Glutamatergic neuron (in vitro differentiated cells): ENCODE measurements at places on chromosomes 16 and 17. TPM values are rescaled to one million over a fixed set of nuclear protein-coding genes. Genes with fewer than 3 reads are reported as not detected.

DNA sequence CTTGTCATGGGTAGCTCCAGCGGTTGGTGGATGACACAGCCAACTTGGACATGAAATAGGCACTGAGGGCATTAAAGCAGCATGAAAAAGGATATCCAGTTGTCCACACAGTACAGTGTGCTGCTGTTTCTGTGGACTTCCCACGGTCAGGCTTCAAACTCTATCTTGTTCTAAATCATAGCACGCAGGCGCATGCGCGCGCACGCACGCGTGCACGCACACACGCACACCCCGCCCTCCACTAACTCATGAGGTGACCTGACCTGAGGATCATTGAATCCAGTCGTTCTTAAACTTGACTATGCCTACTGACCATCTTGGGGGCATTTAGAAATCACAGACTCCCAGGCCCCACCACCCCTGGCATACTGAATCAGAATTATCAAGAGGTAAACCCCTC lies 361.4 kb downstream of the CA10 start:
- peaks cover 4% of the 10 kb centered on the region for H3K27me3 ChIP-seq
- H3K4me3 ChIP-seq = no peak overlapping the region
- no peak for DNase-seq
- H3K36me3 ChIP-seq = no peaks in the 10 kb centered on the region
- peaks cover 35% of the 10 kb centered on the region for H3K4me1 ChIP-seq
- no peak overlapping the region for H3K27ac ChIP-seq

DNA sequence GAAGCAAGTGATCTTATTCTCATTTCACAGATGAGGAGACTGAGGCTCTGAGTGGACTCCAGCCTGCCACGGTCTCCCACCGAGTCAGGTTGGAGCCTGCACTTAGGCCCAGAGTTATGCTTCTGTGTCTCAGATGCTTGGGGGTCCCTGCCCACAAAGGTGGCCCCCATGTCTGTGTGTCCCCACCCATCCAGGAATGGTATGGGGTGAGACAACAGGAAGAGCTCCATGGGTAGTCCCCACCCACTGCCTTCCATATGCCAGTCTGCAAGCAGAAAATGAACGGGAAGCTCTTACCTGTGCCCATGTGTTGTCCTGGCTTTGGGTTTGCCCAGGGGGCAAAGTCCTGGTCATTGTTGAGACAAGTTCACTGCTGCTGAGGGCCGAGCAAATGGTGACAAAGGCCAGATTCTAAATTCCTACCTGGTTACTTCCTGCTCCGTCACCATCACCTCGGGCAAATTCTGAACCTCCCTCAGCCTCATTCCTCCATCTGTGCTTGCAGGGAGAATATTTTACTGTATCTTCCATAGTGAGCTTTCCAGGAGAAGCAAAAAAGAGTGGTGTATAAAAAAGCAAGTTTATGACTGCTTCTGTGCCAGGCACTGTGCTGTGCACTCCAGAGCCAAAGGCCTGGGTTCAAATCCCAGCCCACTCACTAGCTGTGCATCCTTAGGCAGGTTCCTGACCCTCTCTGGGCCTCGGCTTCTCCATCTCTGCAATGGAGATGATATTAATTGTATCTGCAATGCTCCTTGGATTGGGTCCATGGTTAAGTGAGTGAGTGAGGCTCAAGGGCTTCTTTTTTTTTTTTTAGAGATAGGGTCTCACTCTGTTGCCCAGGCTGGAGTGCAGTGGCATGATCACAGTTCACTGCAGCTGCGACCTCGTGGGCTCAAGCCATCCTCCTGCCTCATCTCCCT lies 9.3 kb downstream of the IL4R start:
- H3K27me3 ChIP-seq = no peaks in the 10 kb centered on the region
- DNase-seq = no peak
- no peaks in the 10 kb centered on the region for H3K36me3 ChIP-seq
- H3K4me1 ChIP-seq = peaks cover 4% of the 10 kb centered on the region

GRCh38 chr17:7174603-7175326 lies 4.4 kb downstream of the ASGR1 start:
- peaks cover 7% of the 10 kb centered on the region for H3K4me1 ChIP-seq
- peaks cover 7% of the 10 kb centered on the region for H3K27me3 ChIP-seq
- no peak for DNase-seq
- no peak overlapping the region for H3K27ac ChIP-seq

DNA sequence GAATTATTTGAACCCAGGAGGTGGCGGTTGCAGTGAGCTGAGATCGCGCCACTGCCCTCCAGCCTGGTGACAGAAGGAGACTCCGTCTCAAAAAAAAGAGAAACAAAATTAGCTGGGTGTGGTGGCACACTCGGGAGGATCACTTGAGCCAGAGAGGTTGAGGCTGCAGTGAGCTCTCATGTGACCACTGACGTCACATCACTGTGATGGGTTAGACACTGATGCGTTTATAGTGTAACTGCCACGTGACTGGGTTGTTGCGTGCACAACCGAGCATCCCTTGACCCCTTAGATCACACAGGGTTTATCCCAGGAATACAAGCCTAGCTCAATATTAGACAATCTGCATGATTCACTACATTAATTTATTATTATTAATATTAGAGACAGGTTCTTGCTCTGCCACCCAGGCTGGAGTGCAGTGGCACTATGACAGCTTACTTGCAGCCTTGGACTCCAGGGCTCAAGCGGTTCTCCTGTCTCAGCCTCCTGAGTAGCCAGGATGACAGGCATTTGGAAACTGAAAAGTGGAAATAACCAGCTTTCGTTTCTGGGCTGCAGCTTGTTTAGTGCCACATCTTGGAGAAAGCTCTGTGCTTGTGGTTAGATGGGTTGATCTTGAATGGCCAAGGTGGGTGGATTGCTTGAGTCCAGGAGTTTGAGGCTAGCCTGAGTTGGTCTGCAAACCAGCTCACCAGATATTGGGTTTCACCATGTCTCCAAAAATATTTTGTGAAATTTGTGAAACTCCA lies 26.4 kb upstream of the ABR start:
- DNase-seq = no peak
- H3K36me3 ChIP-seq = no peaks in the 10 kb centered on the region
- H3K4me3 ChIP-seq = no peak overlapping the region

DNA sequence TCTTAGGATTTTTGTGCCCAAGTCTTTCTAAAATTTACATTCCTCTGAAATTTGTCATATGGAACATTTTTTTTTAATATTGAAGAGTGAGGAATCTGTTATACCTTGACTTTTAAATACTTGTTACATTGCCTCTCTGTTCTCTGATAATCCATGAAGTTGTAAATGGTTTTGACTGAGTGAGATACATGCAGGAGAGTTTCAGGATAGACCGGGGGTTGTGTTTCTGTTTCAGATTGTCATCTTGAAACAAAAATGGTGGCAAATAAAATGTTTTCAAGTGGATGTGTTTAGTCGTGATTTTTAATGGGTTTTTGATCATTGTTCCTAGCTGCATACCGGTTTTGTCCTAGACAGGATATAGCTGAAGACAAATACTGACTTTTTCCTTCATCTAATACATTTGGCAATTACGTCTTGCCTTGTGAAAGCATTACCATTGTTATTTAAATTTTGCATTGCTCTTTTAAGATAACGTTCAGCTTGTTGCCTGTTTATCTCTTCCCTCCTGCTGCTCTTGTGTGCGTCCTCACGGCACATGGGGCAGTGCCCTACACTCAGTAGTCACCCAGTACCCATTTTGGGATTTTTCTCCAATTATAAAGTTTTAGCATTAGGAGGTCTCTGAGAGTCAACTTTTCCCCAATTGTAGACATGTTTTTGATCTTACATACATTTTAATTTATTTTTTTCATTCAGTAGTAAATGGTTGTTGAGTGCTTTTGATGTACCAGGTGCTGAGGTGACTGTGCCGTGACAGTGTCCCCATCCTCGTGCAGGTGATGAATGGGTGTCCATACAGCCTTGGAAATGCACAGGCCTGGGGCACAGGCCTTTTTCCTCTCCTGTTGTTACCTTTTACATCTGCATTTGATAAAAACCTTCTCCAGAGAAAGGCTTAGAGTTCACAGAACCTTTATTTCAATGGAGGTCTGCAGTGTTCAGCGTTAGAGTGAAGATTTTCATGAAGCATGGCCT lies 169.9 kb downstream of the MSI2 start:
- no peaks in the 10 kb centered on the region for H3K27me3 ChIP-seq
- peak overlapping the region; percentile 17 for H3K27ac ChIP-seq
- no peak overlapping the region for H3K4me3 ChIP-seq
- H3K36me3 ChIP-seq = no peaks in the 10 kb centered on the region

DNA sequence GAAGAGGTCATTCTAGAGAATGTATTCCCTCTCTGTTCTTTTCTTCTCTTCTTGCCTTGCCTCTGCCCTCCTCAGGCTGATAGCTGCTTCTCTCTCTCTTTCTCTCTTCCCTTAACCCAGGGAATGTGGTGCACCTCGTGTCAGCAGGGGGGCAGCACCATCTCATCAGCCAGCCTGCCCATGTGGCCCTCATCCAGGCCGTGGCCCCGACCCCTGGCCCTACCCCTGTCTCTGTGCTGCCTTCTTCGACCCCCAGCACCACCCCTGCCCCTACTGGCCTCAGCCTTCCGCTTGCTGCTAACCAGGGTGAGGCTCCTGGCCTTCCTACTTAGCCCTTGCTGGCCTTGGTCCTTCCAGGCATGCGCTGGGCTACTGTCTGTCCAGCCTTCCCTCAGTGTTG lies 23.5 kb downstream of the SRCAP start:
- DNase-seq = no peak
- peaks cover 16% of the 10 kb centered on the region for H3K27me3 ChIP-seq
- peaks cover 17% of the 10 kb centered on the region for H3K36me3 ChIP-seq
- no peak overlapping the region for H3K4me3 ChIP-seq

GRCh38 chr16:86090461-86091170 lies 191.7 kb downstream of the IRF8 start:
- H3K4me3 ChIP-seq = no peak overlapping the region
- peaks cover 2% of the 10 kb centered on the region for H3K4me1 ChIP-seq
- peaks cover 7% of the 10 kb centered on the region for H3K27me3 ChIP-seq
- H3K36me3 ChIP-seq = no peaks in the 10 kb centered on the region
- H3K27ac ChIP-seq = no peak overlapping the region

GRCh38 chr16:1764971-1765370 lies 6.4 kb downstream of the NME3 start:
- peaks cover 4% of the 10 kb centered on the region for H3K27me3 ChIP-seq
- H3K27ac ChIP-seq = no peak overlapping the region
- no peak overlapping the region for H3K4me3 ChIP-seq
- no peaks in the 10 kb centered on the region for H3K36me3 ChIP-seq
- peaks cover 6% of the 10 kb centered on the region for H3K4me1 ChIP-seq

DNA sequence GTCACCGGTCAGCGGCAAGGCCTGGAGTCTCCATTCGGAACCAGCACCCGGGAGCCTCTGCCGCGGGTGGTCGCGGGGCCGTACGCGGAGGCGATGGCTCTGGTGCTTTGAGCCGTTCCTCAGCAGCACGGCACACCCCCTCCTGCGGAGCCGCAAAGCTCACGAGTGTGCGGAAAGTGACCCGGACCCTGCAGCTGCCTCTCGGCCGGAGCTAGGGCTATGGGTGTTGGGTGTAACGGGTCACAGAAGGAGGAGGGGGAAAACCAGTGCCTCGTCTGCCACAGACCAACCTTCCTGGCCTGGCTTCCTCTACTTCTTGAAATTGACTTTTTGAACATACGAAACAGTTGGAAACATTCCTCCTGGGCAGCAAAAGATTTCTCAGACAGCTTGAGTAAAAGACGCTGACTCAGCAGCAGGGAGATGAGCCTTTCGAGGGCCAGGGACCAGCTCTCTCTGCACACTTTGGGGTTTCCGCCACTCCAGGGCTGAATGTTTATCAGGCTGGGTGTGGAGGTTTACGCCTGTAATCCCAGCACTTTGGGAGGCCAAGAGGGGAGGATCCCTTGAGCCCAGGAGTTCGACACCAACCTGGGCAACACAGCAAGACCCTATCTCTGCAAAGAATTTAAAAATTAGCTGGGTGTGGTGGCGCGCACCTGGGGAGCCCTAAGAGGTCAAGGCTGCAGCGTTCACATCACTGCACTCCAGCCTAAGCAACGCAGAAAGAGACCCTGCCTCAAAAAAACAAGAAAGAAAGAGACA lies 26.4 kb upstream of the PITPNA start:
- no peak overlapping the region for H3K27ac ChIP-seq
- H3K4me1 ChIP-seq = no peaks in the 10 kb centered on the region
- DNase-seq = no peak

DNA sequence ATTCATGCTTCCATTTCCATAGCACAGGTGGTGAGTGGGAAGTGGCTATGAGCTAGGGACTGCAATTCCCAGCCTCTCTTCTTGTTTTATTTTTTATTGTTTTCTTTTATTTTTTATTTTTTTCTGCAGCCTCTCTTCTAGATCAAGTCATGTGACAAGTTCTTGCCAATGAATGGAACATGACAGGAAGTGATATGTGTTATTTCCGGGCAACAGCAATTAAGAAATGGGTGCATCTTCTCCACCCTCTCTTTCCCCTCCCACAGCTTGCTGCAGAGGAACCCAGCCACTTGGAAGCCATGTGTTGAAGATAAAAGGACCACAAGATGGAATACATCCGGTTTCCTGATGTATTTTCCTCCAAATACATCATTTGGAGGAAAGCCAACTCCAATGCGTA lies 23.6 kb downstream of the IRX5 start:
- DNase-seq = no peak
- H3K36me3 ChIP-seq = no peaks in the 10 kb centered on the region
- no peaks in the 10 kb centered on the region for H3K4me1 ChIP-seq
- H3K4me3 ChIP-seq = no peak overlapping the region
- peaks cover 6% of the 10 kb centered on the region for H3K27me3 ChIP-seq
- no peak overlapping the region for H3K27ac ChIP-seq

- no peak overlapping the region for H3K4me3 ChIP-seq
- H3K36me3 ChIP-seq = no peaks in the 10 kb centered on the region
- no peak for DNase-seq
- H3K4me1 ChIP-seq = peaks cover 5% of the 10 kb centered on the region
- no peak overlapping the region for H3K27ac ChIP-seq
- no peaks in the 10 kb centered on the region for H3K27me3 ChIP-seq
Measured at GRCh38 chr16:4089811-4090301, 26.4 kb downstream of the ADCY9 start.

DNA sequence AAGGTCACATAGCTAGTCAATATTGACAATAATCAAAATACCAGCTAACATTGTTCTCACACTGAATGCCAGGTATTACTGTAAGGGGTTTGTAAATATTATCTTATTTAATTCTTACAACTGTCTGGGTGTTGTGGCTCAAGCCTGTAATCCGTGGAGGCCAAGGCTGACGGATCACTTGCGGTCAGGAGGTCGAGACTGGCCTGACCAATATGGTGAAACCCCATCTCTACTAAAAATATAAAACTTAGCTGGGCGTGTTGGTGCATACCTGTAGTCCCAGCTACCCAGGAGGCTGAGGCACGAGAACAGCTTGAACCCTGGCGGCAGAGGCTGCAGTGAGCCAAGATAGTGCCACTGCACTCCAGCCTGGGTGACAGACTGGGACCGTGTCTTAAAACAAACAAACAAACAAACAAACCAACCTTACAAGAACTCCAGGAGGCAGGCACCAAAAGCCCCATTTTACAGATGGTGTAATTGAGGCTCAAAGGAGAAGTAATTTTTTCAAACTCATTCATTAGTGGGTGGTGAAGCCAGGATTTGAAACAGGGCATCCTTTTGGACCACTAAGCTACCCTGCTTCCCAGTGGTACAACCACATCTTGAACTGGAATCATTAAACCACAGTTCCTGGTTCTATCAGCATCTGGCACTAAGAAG lies 104.3 kb downstream of the XYLT1 start:
- H3K4me1 ChIP-seq = peaks cover 30% of the 10 kb centered on the region
- no peaks in the 10 kb centered on the region for H3K27me3 ChIP-seq
- H3K27ac ChIP-seq = no peak overlapping the region
- DNase-seq = no peak
- no peak overlapping the region for H3K4me3 ChIP-seq
- no peaks in the 10 kb centered on the region for H3K36me3 ChIP-seq

Gene RAD51C
- total RNA-seq = 8.5 TPM

Gene KRT17
- not detected for total RNA-seq

Gene CA5A
- not detected for total RNA-seq

Gene NXN
- total RNA-seq = 177 TPM
